KG1 (cell line): ENCODE measurements at places on chromosomes 2 and 18.

GRCh38 chr2:106885971-106886915, at the start of gene ST6GAL2:
Gene ST6GAL2 (minus strand): TSS chr2:106886167. CDS start chr2:106843977, 42,190 bp downstream.
- DNase-seq = no peak

- DNase-seq = no peak
Measured at GRCh38 chr2:219243291-219243761, 1.9 kb downstream of the GLB1L start.

DNA sequence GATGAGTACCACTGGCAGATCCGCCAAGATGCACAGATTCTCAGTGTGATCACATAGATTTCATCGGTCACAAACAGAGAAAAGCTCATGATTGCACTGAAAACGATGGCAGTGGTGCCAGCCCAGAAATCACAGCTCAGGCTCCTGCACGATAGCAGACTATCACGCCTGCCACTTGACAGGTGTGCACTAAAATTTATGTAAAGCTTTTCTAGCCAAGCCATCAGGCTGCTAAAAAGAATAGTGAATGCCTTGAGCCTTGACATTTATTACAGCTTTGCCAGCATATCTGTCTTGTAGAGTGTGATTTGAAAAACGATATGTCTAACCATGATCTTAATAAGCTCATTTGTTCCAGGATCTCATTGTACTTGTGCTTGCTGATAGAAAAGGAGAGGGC, 409.5 kb upstream of the CWC22 start:
- no peak for DNase-seq

DNA sequence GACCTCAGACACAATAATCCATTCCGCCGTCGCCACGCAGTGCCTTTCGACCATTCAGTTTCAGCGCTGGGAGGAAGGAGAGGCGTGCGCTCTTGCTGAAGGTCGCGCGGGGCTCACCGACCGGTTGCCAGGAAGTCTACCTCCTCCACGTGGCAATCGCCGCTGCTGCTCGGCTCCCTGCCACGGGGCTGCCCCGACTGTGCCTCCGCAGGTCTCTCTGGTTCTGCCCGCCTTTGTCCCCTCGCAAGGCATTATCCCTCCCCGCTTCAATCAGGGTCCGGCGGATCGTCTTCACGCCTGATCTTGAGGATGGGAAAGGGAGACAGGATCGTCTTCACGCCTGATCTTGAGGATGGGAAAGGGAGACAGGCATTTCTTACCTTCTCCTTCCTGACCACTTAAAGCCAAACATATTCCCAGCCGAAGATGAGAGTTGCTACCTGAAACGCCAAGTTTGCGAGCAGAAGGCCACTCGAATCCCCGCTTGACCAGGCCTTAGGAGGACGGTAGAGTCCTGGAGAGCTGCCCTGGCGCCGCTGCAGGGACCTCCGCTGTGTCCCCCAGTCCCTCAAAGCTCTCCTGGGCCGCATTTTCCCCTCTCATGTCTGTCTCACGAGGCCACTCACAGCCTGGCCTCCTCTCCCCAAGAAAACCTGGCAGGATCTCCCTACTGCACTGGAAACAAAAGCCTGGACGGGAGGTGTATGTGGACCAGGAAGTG, 4.3 kb upstream of the GPR45 start:
- no peak for DNase-seq

GRCh38 chr2:75076088-75076487, 117.6 kb downstream of the POLE4 start:
- DNase-seq = no peak

- no peak for DNase-seq
Measured at GRCh38 chr2:159101755-159102489, 133.5 kb downstream of the TANC1 start.

GRCh38 chr2:24559473-24560113, 68.5 kb downstream of the NCOA1 start:
- DNase-seq = no peak

- DNase-seq = no peak
Measured at GRCh38 chr2:129710670-129711495, 268.6 kb upstream of the RAB6C start.

- no peak for DNase-seq
Measured at GRCh38 chr18:35155398-35156117, 85.3 kb upstream of the ZNF397 start.

DNA sequence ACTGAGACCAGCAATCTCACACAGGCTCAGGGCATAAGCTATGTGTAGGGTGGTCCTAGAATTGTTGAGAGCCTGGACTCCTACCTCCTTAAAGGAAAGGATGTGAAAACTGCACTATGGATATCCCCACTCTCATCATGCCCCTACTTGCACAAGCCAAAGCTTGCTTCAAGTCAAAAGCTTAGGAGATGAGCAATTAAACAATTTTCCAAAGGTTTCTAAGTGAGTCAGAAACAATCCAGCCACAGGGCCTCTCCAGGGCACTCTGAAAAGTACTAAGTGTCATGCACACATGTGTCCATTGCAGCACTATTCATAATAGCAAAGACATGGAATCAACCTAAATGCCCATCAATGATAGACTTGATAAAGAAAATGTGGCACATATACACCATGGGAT, 215.4 kb downstream of the AFF3 start:
- no peak for DNase-seq

GRCh38 chr2:83365476-83365875, 1093.6 kb downstream of the SUCLG1 start:
- DNase-seq = no peak
